ENCODE measurements at places on chromosomes 5 and 9.

DNA sequence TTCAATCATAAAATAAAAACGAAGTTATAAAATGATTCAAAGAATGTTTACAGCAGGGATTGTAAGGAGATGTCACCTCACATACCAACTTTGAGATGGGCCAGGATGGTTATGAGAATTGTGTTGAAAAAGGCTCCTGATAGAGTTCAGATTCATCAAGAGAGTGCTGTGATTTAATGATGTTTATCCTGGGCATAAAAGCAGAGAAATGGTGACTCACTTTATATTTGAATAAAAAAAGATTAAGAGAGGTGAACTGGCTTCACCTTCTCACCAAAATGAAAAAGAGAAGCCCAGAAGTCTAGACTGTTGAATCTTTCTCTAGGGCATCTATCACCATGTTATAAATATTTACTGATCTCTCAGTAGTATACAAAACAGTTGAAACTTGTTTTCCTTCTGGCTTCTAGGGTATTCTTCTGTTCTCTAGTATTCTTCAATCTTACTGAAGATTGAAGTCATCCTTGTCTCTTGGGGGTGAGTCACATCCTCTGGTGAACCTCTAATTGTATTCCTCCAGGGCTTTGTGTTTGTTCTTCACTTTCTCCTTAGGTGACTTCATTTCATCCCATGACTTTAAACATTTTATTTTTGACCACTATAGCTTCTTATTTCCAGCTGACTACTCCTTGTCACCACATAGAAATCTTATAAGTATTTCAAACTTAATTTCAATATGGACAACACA lies 1237.3 kb upstream of the C9orf72 start:
- DNase-seq, result no peak

- no peak for DNase-seq
These were observed 147.9 kb upstream of the COL5A1 start for GRCh38 chr9:134493461-134494272.

- no peak for DNase-seq
These were observed 3.8 kb downstream of the TCOF1 start for GRCh38 chr5:150361301-150361700.

DNA sequence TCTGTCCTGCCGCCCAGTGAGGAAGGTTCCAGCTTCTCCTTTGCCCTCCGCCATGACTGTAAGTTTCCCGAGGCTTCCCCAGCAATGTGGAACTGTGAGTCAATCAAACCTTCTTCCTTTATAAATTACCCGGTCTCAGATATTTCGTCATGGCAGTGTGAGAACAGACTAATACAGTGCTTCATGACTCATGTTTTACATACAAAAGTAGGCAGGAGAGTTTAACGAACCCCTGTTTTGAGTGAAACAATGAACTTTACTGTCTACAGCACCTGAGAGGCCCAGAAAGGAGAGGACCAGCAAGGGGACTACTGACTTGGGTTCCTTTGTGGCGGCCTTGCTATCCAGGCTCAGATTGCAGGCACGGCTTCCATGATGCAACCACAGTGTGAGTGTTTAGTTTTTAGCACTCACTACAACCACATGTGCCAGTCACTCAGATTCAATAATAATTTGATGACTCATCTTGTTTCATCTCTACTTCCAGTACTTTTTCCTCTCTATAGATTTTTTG lies 139.1 kb upstream of the CLINT1 start:
- DNase-seq, result no peak

Data from stimulated activated CD8-positive, alpha-beta memory T cell treated with anti-CD3 and anti-CD28 coated beads, Interleukin-2, amount 100 ng/mL, for 1 hour (primary cell).